ENCODE measurements at places on chromosomes 1 and 21. TPM values are rescaled to one million over a fixed set of nuclear protein-coding genes. Genes with fewer than 3 reads are reported as not detected.
A peak's percentile ranks its signal among the peaks of the same experiment; 100 is the strongest.

DNA sequence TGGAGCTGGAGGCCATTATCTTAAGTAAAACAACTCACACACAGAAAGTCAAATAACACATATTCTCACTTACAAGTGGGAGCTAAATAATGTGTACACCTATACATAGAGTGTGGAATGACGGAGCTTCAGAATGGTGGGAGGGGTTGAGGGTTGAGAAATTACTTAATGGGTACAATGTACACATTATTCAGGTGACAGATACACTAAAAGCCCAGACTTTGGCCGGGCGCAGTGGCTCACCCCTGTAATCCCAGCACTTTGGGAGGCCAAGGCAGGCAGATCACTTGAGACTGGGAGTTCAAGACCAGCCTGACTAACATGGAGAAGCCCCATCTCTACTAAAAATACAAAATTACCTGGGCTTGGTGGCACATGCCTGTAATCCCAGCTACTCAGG, 24.9 kb upstream of the LRIG2 start:
- no peak for DNase-seq
- no peak overlapping the region for H3K27ac ChIP-seq
- H3K4me3 ChIP-seq, result no peak overlapping the region
- H3K36me3 ChIP-seq, result no peaks in the 10 kb centered on the region
- H3K27me3 ChIP-seq, result no peaks in the 10 kb centered on the region
- peaks cover 21% of the 10 kb centered on the region for H3K4me1 ChIP-seq

Gene DNASE2B
- total RNA-seq, result not detected

GRCh38 chr1:33219886-33220661, 36.2 kb upstream of the ZNF362 start:
- no peak overlapping the region for H3K27ac ChIP-seq
- H3K27me3 ChIP-seq, result no peaks in the 10 kb centered on the region
- no peak overlapping the region for H3K4me3 ChIP-seq

Gene ITPKB
- total RNA-seq, result 37.7 TPM

Gene LIN28A
- total RNA-seq, result not detected

Gene TIE1
- 0.31 TPM for total RNA-seq

- no peak for DNase-seq
- no peaks in the 10 kb centered on the region for H3K27me3 ChIP-seq
- no peaks in the 10 kb centered on the region for H3K4me1 ChIP-seq
- H3K27ac ChIP-seq, result no peak overlapping the region
These were observed 26.1 kb upstream of the LAMC2 start for GRCh38 chr1:183159960-183160359.

Gene RIPK4
- 0.18 TPM for total RNA-seq

Gene NPHS2
- total RNA-seq, result not detected

DNA sequence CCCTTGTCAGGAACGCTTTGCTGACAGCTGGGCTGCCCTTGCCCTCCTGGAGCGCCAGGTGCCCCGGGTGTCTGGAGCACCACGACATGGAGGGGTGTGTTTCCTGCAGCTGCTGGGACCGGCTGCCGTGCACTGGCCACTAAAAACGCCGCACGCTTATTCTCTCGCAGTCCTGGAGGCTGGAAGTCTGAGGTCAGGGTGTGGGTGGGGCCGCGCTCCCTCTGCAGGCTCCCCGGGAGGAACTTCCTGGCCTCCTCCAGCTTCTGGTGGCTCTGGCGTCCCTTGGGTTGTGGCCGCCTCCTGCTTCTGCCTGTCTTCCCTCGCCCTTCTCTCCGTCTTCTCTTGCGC, 28.0 kb upstream of the PLCH2 start:
- no peak overlapping the region for H3K27ac ChIP-seq
- H3K4me3 ChIP-seq, result no peak overlapping the region

- H3K27me3 ChIP-seq, result no peaks in the 10 kb centered on the region
- H3K27ac ChIP-seq, result no peak overlapping the region
- no peaks in the 10 kb centered on the region for H3K4me1 ChIP-seq
- H3K4me3 ChIP-seq, result no peak overlapping the region
- no peaks in the 10 kb centered on the region for H3K36me3 ChIP-seq
These were observed 6.6 kb upstream of the MGST3 start for GRCh38 chr1:165624441-165624840.

DNA sequence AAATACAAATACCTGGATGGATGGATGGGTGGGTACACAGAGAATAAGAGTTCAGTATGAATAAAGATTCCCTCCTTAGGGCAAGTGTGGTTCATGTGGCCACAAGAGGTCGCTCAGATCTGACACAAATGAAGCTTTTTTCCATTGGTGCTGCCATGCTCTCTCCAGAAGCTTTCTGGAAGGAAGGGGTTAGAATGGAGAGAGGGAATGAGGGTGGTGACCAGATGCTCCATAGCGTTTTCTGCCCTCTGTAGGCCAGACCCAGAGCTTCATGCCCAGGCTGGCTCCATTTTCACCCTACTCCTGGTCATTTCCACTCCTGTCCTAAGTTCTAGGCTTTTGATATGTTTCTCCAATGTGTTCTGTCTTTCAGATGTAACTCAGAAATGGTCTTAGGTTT, 3.3 kb upstream of the FCRL6 start:
- no peaks in the 10 kb centered on the region for H3K27me3 ChIP-seq
- no peaks in the 10 kb centered on the region for H3K36me3 ChIP-seq
- DNase-seq, result peak; percentile 69
- no peak overlapping the region for H3K4me3 ChIP-seq

Gene CFHR1
- not detected for total RNA-seq

- DNase-seq, result no peak
- H3K4me3 ChIP-seq, result no peak overlapping the region
- no peaks in the 10 kb centered on the region for H3K27me3 ChIP-seq
- H3K4me1 ChIP-seq, result peaks cover 31% of the 10 kb centered on the region
- H3K27ac ChIP-seq, result no peak overlapping the region
These were observed 8.7 kb upstream of the DUSP12 start for GRCh38 chr1:161740921-161741320.

GRCh38 chr1:63368131-63368530, 704 bp downstream of the ALG6 start:
- no peaks in the 10 kb centered on the region for H3K27me3 ChIP-seq
- DNase-seq, result no peak
- H3K27ac ChIP-seq, result peak overlapping the region; percentile 81
- H3K4me3 ChIP-seq, result peak overlapping the region; percentile 90
- H3K36me3 ChIP-seq, result no peaks in the 10 kb centered on the region

DNA sequence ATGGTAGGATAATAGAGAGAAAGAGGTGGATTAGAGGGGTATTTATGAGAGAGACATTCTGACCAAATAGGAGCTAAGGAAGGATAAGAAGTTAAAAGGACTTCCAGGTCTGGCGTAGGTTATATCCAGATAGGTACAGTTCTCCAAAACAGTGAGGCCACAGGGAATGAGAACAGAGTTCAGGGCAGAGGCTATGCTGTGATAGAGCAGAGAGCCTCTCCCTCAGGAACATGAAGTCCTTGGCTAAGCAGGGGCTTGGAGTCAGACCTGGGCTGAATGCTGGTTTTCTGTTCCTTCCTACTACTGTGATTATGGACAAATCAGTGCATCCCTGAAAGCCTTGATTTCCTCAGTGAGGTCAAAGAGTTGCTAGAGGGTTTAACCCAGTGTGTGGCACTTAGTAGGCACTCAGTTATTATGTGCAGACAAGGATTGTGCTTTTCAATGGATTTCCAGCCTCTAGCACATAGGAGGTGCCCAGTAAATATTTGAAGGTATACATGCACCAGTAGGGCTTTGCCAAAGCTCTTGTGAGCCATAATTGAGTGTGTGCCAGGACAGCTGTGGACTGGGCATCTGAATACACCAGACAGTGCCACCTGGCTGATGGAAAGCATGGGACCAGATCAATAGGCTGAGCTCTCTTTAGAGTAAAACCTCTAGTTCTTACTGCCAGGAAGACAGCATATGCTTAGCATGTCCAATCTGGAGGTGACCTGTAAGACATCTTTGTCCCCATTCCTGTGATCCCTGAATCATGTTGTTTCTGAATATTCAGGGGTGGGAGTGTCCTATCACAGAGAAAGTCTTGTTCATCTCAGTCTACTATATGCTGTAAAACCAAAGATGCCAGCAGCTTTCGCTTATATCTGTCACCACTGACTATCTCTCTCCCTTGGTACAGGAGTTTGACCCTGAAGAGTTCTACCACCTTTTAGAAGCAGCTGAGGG, 111.1 kb downstream of the PIK3R3 start:
- H3K27ac ChIP-seq, result no peak overlapping the region
- H3K4me1 ChIP-seq, result no peaks in the 10 kb centered on the region

- no peak overlapping the region for H3K27ac ChIP-seq
- H3K4me1 ChIP-seq, result no peaks in the 10 kb centered on the region
- no peaks in the 10 kb centered on the region for H3K27me3 ChIP-seq
- no peak for DNase-seq
These were observed 107.9 kb downstream of the SUSD4 start for GRCh38 chr1:223256034-223256433.

DNA sequence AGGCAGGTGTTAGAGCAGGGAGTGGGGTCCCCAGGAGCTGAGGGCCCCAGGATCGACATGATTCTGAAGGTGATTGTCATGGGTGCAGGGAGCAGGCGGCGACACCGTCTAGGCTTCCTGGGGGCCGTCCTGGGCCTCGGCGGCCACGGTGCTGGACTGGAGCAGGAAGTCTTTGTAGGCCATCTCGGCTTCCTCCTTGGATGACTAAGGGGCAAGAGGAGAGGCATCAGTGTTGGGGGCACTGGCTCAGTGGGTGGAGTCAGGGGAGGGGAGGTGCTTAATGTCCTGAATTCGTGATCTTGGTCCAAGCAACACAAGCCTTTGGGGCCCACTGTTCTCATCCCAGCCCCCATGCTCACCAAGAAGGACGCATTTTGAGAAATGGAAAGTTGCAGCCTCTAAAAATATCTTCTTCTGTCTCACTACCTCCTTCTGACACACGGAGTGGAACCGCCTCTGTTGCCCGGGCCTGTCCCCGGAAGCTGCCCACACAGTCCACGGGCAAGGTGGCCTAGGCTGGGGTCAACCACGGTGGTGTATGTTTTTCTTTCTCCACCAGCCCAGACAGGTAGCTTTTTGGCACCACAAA, 8.6 kb upstream of the FCMR start:
- H3K27ac ChIP-seq, result no peak overlapping the region
- peaks cover 37% of the 10 kb centered on the region for H3K4me1 ChIP-seq
- no peak overlapping the region for H3K4me3 ChIP-seq
- H3K27me3 ChIP-seq, result no peaks in the 10 kb centered on the region
- DNase-seq, result peak; percentile 60
- H3K36me3 ChIP-seq, result no peaks in the 10 kb centered on the region

GRCh38 chr1:71166178-71167173, 85.6 kb upstream of the ZRANB2 start:
- no peaks in the 10 kb centered on the region for H3K4me1 ChIP-seq
- H3K27me3 ChIP-seq, result no peaks in the 10 kb centered on the region
- H3K4me3 ChIP-seq, result no peak overlapping the region
- DNase-seq, result no peak
- no peak overlapping the region for H3K27ac ChIP-seq
- no peaks in the 10 kb centered on the region for H3K36me3 ChIP-seq

GRCh38 chr1:16677552-16678431, 11.0 kb upstream of the RNU1-3 start:
- no peaks in the 10 kb centered on the region for H3K27me3 ChIP-seq
- peak; percentile 42 for DNase-seq
- no peak overlapping the region for H3K4me3 ChIP-seq

Gene CD247
- total RNA-seq, result 133 TPM

- H3K27ac ChIP-seq, result peak overlapping the region; percentile 93
- DNase-seq, result no peak
- H3K36me3 ChIP-seq, result peaks cover 9% of the 10 kb centered on the region
- H3K27me3 ChIP-seq, result no peaks in the 10 kb centered on the region
These were observed 796 bp upstream of the RBM8A start for GRCh38 chr1:145927916-145928643.

DNA sequence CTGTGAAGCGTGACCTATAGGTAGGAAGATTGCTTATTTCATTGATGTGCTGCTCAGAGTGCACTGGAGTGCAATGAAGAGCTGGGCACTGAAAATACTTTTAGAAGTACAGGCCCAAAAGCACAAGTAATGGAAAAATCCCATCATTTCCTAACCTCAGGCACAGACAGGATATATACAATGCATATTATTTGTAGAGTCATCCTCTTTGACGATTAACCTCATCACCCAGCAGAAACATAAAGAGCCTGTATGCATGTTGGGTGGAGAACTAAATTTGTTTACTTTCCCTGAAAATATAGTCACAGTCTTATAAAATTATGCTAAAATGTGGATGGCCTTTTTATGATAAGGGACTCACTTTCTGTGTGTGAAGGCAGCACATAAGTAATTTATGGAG, 98.1 kb downstream of the TNNI3K start:
- no peak for DNase-seq
- H3K4me1 ChIP-seq, result no peaks in the 10 kb centered on the region
- no peak overlapping the region for H3K27ac ChIP-seq
- H3K4me3 ChIP-seq, result no peak overlapping the region
- no peaks in the 10 kb centered on the region for H3K36me3 ChIP-seq

DNA sequence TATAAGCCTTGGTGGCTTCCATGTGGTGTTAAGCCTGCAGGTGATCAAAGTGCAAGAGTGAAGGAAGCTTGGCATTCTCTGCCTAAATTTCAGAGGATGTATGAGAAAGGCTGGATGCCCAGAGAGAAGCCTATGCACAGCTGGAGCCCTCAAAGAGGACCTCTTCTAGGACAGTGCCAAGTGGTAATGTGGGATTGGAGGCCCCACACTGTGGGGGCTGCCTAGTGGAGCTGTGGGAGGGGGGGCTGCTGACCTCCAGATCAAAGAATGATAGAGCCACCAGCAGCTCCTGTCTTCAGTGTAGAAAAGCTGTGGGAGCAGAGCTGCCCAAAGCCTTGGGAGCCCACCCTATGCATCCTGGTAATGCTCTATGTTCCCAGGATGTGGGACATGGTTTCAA, 1512.7 kb upstream of the TPTE start:
- no peaks in the 10 kb centered on the region for H3K4me1 ChIP-seq
- H3K4me3 ChIP-seq, result no peak overlapping the region
- no peak overlapping the region for H3K27ac ChIP-seq
- no peaks in the 10 kb centered on the region for H3K36me3 ChIP-seq
- DNase-seq, result no peak

DNA sequence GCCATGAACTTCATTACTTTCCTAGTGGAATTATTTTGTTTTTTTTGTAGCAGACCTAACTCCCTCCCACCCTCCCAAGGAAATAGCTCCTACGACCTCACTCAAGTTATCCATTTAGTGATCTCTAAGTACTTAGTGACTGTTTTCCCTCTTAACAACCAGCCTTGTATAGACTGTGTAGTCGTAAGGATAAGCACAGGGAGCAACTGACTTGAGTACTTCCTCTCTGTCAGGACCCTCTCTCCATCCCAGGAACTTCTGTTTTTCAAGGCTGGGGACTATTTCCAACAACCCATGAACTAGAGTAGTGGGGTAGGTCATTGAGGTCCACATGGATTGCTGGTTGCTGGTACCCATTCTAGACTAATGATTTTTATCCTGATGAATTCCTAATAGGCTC, 1.9 kb downstream of the AGO1 start:
- no peak for DNase-seq
- H3K4me3 ChIP-seq, result no peak overlapping the region
- H3K4me1 ChIP-seq, result peaks cover 45% of the 10 kb centered on the region
- H3K27ac ChIP-seq, result no peak overlapping the region
- H3K36me3 ChIP-seq, result no peaks in the 10 kb centered on the region

GRCh38 chr21:34086887-34087306, 13.5 kb downstream of the MRPS6 start:
- no peaks in the 10 kb centered on the region for H3K36me3 ChIP-seq
- no peak overlapping the region for H3K4me3 ChIP-seq
- peaks cover 76% of the 10 kb centered on the region for H3K4me1 ChIP-seq
- H3K27ac ChIP-seq, result no peak overlapping the region
